ENCODE measurements at places on chromosomes 7 and 10. TPM values are rescaled to one million over a fixed set of nuclear protein-coding genes. Genes with fewer than 3 reads are reported as not detected.

The HYAL4 gene
- under 0.01 TPM for total RNA-seq

The RINT1 gene
- total RNA-seq = 9.6 TPM

The RNF148 gene
- total RNA-seq = 1.4 TPM

The FHIP2A gene
- 18.5 TPM for total RNA-seq

The SLC18A3 gene
- under 0.01 TPM for total RNA-seq

The PRKAR2B gene
- 32.2 TPM for total RNA-seq

The PHYHIPL gene
- not detected for total RNA-seq

The SEMA3C gene
- 22.5 TPM for total RNA-seq

The BMS1 gene
- 28.1 TPM for total RNA-seq

The POLR2J2 gene
- 2.6 TPM for total RNA-seq

The HOXA6 gene
- total RNA-seq = 0.36 TPM

The LRGUK gene
- total RNA-seq = 0.18 TPM

The AEBP1 gene
- 3.3 TPM for total RNA-seq

The ARHGAP22 gene
- total RNA-seq = 72.1 TPM

The THNSL1 gene
- 3.3 TPM for total RNA-seq

The PITRM1 gene
- total RNA-seq = 78.4 TPM

The LHPP gene
- 5.8 TPM for total RNA-seq

The ADAMTS14 gene
- total RNA-seq = not detected

The ZNF518A gene
- 10.1 TPM for total RNA-seq

The GPER1 gene
- 0.75 TPM for total RNA-seq

The GPR15LG gene
- not detected for total RNA-seq

The ARHGEF35 gene
- total RNA-seq = 0.56 TPM

The STMP1 gene
- total RNA-seq = 9.3 TPM
